Activated CD8-positive, alpha-beta memory T cell treated with anti-CD3 and anti-CD28 coated beads for 48 hours (primary cell): ENCODE measurements at places on chromosomes 13 and 19.

- DNase-seq = no peak
These were observed 549.3 kb downstream of the LIG4 start for GRCh38 chr13:107665926-107666458.

- no peak for DNase-seq
These were observed 497.1 kb upstream of the ARGLU1 start for GRCh38 chr13:107065036-107065435.

DNA sequence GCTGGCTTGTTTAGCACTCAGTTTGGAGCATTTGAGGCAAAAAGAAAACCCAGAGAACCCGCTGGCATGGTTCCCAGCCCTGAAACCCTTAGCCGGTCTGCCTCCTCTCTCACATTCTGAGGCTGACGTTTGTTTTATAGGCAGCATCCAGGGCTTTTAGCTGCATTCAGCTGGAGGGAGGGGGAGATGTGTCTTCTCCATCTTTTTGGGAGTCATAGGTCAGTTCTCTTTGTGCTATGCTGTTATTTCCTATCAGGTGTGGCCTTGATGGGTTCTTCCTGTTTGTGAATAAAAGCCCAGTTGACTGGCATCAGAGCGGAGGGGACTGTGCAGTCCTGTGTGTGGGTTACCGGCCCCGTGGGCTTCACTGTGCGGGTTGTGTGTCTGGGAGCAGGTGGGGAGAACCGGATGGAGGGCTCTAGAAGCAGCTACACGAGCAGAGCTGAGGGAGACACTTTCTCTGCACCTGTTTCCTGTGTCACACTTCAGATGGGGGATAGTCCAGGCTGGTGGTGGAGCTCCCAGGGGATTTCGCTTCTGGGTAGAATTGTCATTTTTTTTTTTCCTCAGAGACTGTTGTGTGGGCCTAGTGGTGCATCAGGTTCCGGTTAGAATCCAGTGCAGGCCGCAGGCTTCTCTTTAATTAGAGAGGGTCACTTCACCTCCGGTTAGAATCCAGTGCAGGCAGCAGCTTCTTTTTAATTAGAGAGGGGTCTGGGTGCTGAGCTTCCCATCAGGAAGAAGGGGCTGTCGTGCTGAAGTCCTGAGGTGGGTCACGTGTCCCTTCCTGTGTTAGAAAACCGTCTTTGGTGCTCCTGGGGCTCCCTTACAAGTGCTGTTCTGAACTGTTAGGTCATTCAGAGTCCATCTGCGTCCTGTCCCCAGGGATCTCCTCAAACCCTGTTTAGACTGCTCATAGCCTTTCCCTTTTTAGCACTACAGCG lies 69.6 kb downstream of the ARHGEF7 start:
- no peak for DNase-seq

DNA sequence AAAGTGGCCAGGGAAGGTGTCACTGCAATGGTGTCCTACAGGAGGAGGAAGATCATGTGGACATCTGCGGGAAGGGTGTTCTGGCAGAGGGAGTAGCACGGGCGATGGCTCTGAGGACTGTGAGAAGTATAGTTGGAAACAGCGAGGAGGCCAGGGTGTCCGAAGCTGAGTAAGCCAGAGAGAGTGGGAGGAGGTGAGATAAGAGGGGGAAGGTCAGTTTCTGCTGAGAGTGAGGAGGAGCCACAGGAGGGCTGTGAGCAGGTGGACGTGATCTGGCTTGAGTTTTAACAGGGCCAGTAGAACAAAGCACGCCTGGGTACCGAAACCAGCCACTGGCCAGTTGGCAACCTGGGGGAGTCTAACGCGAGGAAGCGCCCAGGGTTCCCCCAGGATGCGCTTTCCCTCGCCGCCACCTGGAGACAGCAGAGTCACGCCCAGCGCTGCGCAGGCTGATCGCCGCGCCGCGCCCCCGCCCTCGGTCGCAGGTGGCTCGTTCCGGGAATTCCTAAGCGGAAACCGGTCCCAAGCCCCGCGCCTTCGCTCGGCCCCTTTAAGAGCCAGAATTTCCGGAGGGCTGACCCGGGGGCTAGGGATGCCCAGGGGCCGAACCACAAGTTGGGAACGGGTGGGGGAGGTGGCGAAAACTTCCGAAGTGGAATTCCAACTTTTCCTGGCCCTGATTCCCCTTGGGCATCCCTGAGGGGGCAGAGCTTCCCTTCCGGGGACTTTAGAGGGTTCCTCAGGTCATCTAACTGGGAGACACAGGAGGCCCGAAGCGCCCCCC lies 1.1 kb upstream of the LSR start:
- DNase-seq = peak; percentile 20

- DNase-seq = no peak
These were observed at the start of gene BCAM for GRCh38 chr19:44808463-44809371. Gene BCAM, plus strand, starts transcription at chr19:44809103. Its CDS starts 22 bp downstream, at chr19:44809125.

DNA sequence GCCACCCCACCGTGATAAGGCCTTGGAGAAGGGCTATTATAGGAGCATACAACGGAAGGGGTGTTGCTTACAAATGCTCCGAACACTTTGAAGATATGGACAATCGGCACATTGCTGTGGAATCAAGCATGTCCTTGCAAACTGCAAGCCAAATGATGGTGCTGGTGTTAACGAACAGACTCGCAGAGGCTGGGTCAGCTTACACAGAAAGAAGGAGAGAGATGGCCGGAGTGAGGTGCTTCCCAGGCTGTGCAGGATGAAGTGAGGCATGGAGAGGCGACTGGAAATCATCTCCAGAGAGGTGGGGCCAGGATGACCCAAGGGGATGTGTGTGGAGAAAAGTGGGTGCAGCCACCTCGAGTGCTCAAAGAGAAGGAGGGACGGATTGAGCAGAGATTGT lies 42.2 kb downstream of the HSPH1 start:
- DNase-seq = no peak

DNA sequence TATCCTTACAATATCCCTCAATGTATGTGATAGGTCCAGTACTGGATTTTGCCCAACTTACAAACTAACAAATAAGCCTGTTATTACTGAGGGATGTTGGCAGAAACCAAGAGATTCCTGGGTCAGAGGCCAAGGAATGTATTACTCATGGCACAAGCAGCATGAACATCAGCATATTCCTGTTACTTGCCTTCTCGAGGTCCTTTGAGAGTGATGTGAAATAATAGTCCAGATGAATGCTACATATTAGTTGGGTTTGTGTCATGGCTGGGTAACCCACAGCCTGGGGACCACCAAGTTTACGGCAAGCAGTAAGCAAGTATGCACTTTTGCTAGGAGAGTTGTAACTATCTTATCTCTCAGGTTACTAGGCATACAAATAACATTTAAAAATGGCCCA lies 384.5 kb upstream of the GPC6 start:
- no peak for DNase-seq

DNA sequence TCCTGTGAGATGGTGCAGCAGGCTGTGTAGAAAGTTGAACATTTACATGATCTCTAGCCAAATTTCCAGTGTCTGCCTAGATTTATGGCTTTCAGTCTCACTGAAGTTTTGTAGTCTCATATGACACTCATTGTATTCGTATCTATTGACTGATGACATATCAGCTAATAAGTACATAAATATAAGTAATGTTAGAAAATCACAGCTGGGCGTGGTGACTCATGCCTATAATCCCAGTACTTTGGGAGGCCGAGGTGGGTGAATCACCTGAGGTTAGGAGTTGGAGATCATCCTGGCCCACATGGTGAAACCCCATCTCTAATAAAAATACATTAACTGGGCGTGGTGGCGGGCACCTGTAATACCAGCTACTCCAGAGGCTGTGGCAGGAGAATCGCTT lies 54.7 kb upstream of the HTR2A start:
- DNase-seq = no peak

- no peak for DNase-seq
These were observed 11.6 kb downstream of the WIZ start for GRCh38 chr19:15438124-15438496.

DNA sequence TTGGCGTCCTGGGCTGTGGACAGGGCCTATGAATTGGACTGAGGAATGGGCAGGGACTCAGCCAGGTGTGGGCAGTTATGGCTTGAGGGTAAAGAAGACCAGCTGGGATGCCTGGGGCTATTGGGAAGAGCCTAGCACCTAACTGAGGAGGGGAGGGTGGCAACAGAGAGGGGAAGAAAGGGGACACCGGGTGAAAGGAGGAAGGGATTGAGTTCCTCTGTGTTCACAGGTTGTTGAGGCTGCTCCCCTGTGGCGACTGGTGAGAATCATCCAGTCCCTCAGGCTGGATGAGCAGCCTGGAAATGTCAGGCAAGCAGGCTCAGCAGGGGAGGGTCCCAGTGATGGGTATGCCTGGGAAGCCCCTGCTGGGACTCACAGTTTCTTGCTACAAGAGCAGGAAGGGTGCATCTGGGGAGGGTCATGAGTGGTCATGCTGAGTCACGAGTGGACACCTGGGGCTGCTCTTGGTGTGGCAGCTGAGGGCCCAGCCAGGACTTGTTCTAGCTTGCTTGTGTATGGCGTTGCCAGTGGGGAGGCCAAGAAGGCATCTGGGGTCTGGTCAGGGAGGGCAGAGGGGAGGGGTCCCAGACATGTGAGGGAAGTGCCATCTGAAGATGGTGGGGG lies 1.4 kb downstream of the ZNF324 start:
- DNase-seq = no peak

DNA sequence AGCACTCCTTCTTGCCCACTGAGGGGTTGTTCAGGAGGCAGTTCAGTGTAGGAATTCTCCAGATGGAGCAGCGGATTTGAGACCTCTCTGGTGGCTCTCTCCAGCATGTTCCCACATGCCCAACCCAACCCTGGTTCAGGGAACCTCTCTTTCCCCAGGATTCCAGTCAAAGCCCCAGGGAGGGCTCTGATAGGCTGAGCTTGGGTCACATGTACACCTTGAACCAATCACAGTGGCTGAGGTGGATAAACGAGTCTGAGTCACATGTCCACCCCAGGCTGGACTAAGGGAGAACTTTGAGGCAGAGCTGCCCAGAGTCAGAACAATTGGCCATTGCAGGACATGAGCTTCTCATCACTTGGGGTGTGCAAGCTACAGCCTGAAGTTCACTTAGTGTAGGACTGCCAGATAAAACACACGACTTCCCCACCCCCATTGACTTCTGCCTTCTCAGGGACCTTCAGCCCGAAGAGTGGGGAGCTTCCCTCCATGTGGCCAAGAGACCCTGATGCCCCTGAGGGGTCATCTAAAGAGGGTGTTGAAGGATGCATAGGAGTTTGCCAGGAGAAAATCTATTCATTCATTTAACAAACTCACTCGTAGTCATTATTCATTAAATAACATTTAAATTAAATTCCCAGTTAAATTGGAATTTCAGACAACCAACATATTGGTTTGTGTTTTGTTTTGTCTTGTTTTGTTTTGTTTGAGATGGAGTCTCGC lies 4.0 kb upstream of the MAST3 start:
- DNase-seq = no peak

- DNase-seq = no peak
These were observed 8.3 kb upstream of the REX1BD start for GRCh38 chr19:18580311-18580710.

- DNase-seq = no peak
These were observed 50.1 kb downstream of the CEP89 start for GRCh38 chr19:32921624-32922023.
